ENCODE measurements at places on chromosomes 3 and 15. TPM values are rescaled to one million over a fixed set of nuclear protein-coding genes. Genes with fewer than 3 reads are reported as not detected.

The LRTM1 gene
- total RNA-seq, result 22.9 TPM

The CHRNA7 gene
- total RNA-seq, result 6.1 TPM

The CATSPER2 gene
- total RNA-seq, result 5.7 TPM

The PPM1L gene
- total RNA-seq, result 58.1 TPM

The SCG3 gene
- 36.4 TPM for total RNA-seq

The ADCY5 gene
- total RNA-seq, result 11.8 TPM

The ZNF620 gene
- total RNA-seq, result 15.3 TPM

The LIPC gene
- 0.55 TPM for total RNA-seq

The CFAP91 gene
- total RNA-seq, result 7.3 TPM

The ZNF80 gene
- total RNA-seq, result not detected

The WDR6 gene
- 154 TPM for total RNA-seq

The PRRT3 gene
- total RNA-seq, result 2.9 TPM

The ADAMTS9 gene
- 77.6 TPM for total RNA-seq

The ALG1L2 gene
- total RNA-seq, result 1.0 TPM

The SLC24A5 gene
- total RNA-seq, result 22.1 TPM

The PPP2R3A gene
- 25.5 TPM for total RNA-seq

The ITIH4 gene
- total RNA-seq, result 4.9 TPM

The CYP11A1 gene
- 1.0 TPM for total RNA-seq

The TSC22D2 gene
- 40.0 TPM for total RNA-seq

The RPUSD2 gene
- total RNA-seq, result 7.3 TPM

The TMEM212 gene
- not detected for total RNA-seq

The MAP6D1 gene
- 2.9 TPM for total RNA-seq

The PIGZ gene
- total RNA-seq, result 7.8 TPM

The SELENOS gene
- total RNA-seq, result 34.6 TPM

The NR2E3 gene
- 218 TPM for total RNA-seq

The ARHGAP11A gene
- 15.8 TPM for total RNA-seq

The SORD gene
- 25.8 TPM for total RNA-seq
